Pulmonary artery endothelial cell (primary cell): ENCODE measurements at places on chromosomes 7 and 10. TPM values are rescaled to one million over a fixed set of nuclear protein-coding genes. Genes with fewer than 3 reads are reported as not detected.

CYP3A7 gene
- not detected in 2 replicates for total RNA-seq

LRIT1 gene
- total RNA-seq = not detected in 2 replicates

MYO1G gene
- total RNA-seq = 0.11 and 0.13 TPM in 2 replicates

ZNF727 gene
- not detected in 2 replicates for total RNA-seq

TMEM184A gene
- total RNA-seq = not detected in 2 replicates

OR6B1 gene
- not detected in 2 replicates for total RNA-seq

MINPP1 gene
- total RNA-seq = 26.3 and 36.2 TPM in 2 replicates

ASZ1 gene
- not detected in 2 replicates for total RNA-seq

ENKUR gene
- 0.07 and 0.13 TPM in 2 replicates for total RNA-seq

DNA sequence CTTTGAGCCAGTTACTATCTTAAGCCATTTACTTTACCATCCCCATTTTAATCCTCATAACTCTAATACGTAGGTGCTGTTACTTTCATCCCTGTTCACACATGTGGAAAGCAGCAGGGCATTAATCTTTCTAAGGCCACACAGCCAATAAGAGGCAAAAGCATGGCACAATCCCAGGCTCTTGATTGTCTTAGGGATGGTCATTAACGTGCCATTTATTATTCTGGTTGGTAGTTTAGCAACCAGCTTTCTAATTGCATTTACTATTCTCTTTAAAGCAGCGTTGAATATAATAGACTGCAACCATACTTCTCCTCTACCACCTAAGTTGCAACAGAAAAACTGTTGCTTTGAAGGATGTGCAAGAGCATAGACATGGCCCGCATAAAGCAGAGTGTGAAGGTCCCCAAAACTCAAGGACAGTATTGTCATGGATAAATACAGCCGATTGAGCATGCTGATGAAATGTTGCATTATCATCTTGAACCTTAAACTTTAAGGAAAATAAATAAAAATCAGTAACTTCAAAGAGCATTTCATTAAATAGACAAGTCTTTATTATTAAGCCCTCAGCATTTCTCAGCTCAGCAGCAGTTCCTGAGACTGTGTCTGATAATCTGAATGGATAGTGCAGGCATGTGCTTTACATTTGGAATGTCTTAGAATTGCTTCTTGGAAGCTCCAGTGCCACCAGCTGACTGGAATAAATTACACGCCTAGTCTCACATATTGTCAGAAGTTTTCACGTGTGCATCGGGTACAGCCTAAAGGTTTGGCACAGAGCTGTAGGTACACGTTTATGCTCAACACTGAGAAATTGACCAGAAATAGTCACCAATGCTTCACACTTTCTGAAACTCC is 467.1 kb downstream of the SDK1 start:
- DNase-seq = no peak

- no peak for DNase-seq
Measured at GRCh38 chr7:77799078-77799964, 748 bp downstream of the PHTF2 start.

DNA sequence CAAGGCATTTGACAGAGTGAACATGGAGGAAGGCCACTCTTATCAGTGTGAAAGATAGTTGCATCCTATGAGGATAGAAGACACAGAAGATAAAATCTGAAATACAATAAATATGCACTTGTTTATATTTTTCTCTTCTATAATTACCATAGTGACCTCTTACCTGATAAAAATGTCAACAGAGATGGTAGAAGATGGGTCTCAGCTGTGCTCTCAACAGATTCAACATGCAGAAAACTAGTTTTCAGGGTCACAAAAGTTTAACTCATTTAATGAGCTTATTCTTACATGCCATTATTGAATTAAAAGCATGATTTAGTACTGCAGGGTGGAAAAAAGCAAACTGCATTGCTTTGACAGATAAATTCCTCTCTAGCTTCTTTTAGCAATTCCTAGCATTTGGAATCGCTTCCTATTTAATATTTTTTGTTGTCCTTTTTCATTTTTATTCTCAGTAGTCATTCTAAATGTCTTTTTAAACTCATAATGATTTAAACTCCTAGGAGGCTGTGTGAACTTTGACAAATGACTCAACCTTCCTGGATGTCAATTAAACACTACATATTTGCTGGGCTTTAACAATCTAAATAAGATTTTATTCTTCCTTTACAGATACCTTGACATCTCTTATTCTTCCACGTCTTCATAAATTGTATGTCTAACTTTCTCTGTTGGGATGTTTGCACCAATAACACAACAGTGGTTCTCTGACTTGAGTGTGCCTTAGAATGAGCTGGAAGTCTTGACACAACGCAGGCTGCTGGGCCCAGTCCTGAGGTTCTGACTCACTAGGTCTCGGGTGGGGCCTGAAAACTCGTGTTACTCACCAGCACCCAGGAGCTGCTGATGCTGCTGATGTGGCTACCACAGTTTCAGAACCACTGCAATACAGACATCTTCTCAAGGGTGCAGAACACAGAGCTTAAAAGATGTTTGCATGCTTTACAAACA is 565.5 kb upstream of the IGFBP3 start:
- DNase-seq = no peak

GRCh38 chr10:61319386-61320256 is 133.6 kb downstream of the TMEM26 start:
- no peak for DNase-seq

DNA sequence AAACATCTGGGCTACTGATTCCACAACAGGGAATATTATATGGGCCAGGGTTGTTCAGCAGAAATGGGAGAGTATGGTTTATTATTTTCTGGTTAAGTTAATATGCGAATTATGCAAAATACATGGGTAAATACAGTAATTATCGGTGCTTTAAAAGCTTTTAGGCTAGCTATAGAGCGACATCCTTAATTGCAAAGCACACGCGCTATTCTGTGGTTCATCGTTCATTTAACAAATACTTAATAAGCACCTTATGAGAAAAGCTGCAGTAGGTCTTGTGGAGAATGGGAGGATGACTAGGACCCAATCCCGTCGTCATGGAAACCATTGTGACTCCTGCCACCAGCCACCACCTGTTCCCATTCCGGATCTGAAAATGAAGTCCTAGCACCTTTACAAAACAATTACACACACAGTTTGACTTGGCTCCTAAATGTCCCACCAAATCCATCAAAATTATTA is 623 bp upstream of the CEP41 start:
- DNase-seq = no peak

GRCh38 chr10:72846238-72846637 is 47.3 kb upstream of the OIT3 start:
- no peak for DNase-seq

DNA sequence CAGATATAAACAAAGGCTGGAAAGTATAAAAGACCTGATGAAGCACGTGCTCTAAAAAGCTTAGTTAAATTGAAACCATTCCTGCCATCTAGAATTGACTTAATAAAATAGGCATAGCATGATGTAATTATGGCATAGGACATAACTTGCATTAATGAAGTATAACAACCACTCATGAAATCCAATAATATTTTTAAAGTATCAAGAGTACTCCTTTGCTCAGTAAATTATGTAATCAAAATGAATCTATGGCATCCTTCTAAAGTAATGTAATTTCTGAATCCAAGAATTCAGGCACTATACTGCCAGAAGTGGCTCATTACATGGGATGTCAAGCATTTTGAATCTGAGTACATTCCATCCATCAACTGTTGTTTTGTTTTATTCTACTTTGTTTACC is 548.5 kb upstream of the NRP1 start:
- no peak for DNase-seq

GRCh38 chr7:151384352-151384697 is 25.5 kb downstream of the WDR86 start:
- no peak for DNase-seq

DNA sequence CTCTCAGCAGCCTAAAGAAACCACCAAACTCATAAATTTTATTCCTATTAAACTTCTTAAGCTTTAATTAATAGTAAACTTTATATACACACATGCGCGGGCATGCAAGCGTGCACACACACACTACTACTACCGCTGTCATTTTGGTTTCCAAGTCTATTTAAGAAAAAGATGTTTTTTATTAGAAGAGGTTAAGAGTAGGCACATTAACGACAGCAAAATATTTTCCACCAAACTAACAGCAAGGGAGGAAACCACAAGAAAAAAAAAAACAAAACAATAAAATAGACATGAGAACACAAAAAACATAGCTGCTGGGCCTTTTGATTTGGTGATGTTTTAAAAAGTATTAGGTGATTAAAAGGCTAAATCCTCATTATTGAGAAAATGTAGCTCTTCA is 28.6 kb downstream of the RTKN2 start:
- DNase-seq = no peak

DNA sequence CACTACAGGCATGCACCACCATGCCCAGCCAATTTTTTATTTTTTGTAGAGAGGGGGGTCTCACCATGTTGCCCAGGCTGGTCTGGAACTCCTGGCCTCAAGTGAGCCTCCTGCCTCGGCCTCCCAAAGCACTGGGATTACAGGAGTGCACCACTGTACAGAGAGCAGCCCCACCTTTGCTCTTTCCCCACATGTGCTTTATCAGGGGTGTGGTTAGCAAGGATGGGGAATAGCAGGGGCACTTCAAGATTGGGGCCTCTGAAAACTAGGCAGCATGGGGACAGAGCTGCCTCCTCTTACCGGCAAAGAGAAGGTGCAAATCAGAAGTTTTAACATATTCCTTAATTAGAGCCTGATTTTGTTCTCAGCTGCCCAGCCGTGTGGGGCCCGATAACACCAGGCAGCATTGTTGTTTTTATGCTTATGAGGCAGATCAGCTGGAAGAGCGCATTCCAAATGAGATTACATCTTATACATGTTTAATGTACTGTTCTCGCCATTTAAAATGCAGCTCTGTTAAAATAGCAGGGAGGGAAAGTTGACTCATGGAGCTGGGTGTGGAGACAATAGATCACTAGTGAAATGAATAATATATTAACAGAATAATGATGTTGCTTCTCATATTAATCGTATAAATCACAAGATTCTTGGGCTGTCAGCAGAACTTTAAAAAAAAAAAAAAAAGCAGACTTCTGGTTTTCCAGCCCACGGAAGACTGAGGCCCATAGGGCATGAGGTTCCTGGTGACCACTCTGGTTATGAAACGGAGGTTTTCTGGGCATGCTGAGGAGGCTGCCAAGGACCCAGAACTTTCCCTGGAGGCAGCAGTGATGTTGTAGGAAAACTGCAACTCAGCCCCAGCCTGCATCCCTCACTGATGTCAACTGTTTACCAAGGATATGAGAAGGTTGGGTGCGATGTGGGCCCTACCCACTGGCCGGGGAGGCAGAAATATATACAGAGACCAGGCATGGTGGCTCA is 62.5 kb downstream of the TMEM130 start:
- no peak for DNase-seq

DNA sequence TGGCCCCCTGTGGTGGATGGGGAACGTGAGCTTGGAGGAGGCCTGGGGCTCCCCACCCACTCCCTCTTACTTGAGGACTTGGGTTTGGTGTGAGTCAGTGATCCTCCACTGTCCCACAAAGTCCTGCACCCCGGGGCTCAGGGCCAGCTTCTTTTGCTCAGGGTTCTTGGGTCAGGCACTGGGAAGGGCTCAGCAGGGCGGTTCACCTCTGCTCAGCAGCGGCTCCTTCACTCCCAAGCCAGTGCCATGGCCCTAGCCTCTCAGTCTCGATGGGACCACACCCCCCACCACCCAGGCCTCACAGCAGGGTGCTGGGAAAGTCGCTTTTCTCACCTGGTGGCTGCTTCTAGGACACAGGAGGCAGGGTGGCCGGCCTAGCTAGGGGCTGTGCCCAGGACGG is 59.1 kb downstream of the ELFN1 start:
- DNase-seq = no peak

GRCh38 chr10:62636825-62637248 is 167.7 kb upstream of the ADO start:
- no peak for DNase-seq

GRCh38 chr10:13730956-13731355 is 144.2 kb downstream of the PRPF18 start:
- DNase-seq = no peak
